Uterus (tissue), 4 donors: ENCODE measurements at places on chromosomes 7 and 10. TPM values are rescaled to one million over a fixed set of nuclear protein-coding genes. Genes with fewer than 3 reads are reported as not detected.

DNA sequence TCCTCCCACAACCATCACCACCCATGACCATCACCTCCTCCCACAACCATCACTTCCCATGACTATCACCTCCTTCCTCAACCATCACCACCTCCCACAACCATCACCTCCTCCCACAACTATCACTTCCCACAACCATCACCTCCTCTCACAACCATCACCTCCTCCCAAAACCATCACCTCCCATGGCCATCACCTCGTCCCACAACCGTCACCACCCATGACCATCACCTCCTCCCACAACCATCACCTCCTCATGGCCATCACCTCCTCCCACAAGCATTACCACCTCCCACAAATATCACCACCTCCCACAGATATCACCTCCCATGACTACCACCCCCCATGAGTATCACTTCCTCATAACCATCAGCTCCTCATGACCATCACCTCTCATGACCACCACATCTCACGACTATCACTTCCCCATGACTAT, 52.2 kb downstream of the PDGFA start:
- DNase-seq: peak; percentile 2

GRCh38 chr10:87866412-87866974, 3.1 kb downstream of the PTEN start:
- DNase-seq: no peak

The TLX1 gene
- not detected for total RNA-seq

- DNase-seq: no peak
Observed at GRCh38 chr10:26690731-26691475, 6.6 kb upstream of the PDSS1 start.

DNA sequence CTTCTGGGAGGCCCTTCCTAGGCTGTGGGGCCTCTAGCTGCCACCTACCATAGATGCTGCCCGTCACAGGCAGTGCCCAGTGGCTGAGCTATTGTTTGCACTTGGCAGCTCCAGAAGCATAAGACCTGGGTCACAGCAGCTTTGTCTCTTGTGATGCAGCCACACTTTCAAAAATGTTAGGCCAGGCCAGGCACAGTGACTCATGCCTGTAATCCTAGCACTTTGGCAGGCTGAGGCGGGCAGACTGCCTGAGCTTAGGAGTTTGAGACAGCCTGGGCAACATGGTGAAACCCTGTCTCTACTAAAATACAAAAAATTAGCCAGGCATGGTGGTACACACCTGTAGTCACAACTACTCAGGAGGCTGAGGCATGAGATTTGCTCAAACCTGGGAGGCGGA, 9.5 kb upstream of the KAZALD1 start:
- DNase-seq: no peak

DNA sequence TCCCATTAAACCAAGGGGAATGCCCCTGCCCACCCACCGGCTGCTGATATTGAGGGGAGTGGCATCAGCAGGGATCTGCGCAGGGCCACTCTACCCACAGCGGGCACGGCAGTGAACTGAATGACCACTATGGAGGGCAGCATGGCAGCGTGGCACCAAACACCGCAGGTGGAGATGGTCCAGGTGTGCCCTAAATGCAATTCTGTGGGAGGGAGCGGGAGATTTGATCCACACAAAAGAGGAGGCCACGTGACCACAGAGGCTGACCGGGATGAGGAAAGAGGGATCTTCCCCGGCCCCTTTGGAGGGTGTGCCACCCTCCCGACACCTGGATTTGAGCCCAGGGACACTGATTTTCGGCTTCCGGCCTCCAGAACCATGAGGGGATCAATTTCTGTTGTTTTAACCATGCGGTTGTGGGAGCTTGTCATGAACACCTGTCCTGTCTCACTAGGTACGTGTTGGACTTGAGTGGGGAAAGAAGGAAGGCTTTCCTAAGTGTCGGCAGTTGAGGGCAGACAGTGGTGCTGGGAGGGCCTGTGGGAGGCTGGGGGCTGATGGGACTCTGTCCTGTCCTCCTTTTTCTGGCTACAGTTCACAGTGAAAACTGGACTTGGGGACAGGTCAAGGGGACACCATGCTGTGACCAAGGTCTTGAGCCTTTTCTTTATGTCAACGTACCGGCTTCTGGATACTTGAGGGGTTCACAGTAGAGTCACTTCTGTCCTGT, 66.1 kb downstream of the CFAP46 start:
- DNase-seq: no peak

The ZNF862 gene
- 39.4 TPM for total RNA-seq

DNA sequence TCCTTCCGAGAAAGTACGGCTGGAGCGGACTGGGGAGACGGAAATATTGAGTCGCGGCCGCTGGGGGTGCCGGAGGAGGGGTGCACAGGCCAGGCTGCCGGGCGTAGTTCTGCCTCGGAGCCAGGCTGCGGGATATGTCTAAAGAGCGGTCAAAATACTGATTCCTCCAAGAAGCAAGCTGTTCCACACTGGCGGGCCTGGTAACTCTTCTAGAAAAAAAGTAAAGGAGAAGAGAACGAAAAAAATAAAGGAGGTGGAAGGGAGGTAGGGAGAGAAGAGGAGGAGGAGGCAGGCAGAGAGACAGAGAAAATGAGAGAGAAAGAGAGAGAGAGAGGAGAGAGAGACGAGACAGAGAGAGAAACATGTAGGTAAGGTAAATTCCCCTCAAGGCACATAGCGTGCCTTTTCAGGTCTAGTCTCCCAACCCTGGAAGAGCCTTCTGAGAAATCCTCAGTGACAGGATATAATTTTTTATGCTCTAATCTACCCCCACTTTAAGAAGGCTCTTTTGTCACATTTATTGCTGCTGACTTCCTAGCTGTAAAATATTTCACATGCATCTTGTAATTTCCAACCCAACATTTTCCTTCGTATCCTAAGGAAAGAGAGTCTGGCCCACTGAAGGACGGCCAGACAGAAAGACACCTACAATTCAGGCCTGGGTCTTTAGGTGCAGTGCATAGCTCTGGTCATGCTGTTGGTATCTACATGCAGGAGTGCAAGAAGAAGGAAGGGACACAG, 5.7 kb downstream of the DLX5 start:
- no peak for DNase-seq

GRCh38 chr10:130958003-130958402, 353.5 kb downstream of the TCERG1L start:
- no peak for DNase-seq

- DNase-seq: no peak
Observed at GRCh38 chr10:103715430-103715829, 139.9 kb downstream of the SH3PXD2A start.

The CHN2 gene
- total RNA-seq: 15.4 TPM

The ASIC3 gene
- 16.8 TPM for total RNA-seq

- DNase-seq: no peak
Observed at GRCh38 chr7:111873963-111874690, 311.8 kb upstream of the IMMP2L start.

GRCh38 chr7:20595971-20596370, 19.5 kb upstream of the ABCB5 start:
- DNase-seq: no peak

GRCh38 chr7:107170051-107170915, 1.5 kb downstream of the HBP1 start:
- no peak for DNase-seq

DNA sequence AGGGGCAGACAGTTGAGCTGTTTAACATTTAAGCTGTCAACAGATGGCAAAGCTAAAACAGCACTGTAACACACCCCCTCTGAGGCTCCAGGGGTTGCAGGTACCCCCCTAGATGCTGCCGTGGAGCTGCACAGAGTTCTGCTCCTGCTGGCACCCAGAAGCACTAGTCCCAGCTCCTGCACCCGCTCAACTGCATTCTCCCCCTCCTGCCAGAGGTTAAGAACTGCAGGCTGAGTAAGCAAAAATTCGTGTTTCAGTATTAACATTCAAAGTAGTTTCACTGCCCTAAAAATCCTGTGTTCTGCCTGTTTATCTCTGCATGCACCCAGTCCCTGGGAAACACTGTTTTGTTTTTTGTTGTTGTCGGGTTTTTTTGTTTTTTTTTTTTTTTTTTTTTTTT, 790.8 kb upstream of the KCND2 start:
- DNase-seq: no peak

GRCh38 chr7:485188-486081, 34.2 kb downstream of the PDGFA start:
- DNase-seq: no peak

- DNase-seq: no peak
Observed at GRCh38 chr7:75916259-75916658, 1.3 kb downstream of the POR start.

The MRC1 gene
- total RNA-seq: 14.9 TPM

The SEMA3A gene
- 88.9 TPM for total RNA-seq

DNA sequence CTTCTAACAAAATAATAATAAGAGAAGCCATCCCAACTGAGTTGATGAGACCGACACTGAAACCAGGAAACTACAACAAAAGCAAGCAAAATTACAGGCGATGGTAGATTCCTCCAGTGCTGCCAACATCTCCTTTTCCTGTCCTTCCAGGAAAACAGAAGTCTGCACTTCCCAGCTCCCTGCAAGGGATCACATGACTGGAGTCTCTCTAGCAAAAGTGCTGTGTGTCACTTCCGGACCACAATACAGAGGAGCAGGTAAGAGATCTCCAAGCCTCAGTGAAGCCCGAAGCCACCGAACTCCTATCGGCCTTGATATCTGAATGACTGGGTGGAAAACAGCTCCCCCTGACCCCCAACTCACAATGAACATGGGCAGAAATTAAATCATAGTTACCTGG, 63.2 kb downstream of the SMURF1 start:
- DNase-seq: no peak

GRCh38 chr10:61286686-61287085, 166.5 kb downstream of the TMEM26 start:
- no peak for DNase-seq

DNA sequence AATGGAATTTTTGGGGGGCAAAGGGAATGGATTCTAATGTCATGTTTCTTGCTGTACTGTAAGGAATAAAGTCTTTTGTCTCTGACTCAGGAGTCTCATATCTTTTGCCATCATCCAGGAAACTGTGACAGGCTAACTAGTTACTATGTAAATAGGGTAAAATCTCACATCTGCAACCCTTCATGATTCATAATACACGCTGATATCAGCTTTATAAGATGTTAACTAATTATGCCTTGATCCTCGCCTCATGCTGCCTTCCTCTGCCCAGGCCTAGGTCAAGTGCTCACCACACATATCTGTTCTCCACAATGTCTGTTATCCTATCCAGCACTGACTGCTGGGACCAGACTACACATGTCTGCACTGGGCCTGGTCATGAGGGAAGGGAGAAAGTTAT, 81.3 kb upstream of the CXCL12 start:
- DNase-seq: no peak

DNA sequence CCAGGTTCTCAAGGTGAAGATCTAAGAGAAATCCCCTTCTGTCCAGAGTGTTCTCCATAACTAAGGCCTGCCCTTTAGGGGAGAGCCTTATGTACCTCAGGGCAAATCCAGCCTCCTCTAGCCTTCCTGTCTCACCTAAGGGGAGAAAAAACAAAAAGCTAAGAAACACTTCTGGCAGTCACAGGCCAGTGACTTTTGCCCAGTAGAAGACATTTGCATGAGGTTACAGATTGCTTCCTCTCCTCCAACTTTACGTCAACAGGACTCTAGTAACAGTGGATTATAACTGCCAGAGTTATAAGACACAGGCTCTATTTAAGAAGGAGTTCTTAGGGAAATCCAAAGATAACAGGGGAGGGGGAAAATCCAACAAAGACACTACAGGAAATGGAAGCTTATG, 15.9 kb upstream of the FAM241B start:
- no peak for DNase-seq

DNA sequence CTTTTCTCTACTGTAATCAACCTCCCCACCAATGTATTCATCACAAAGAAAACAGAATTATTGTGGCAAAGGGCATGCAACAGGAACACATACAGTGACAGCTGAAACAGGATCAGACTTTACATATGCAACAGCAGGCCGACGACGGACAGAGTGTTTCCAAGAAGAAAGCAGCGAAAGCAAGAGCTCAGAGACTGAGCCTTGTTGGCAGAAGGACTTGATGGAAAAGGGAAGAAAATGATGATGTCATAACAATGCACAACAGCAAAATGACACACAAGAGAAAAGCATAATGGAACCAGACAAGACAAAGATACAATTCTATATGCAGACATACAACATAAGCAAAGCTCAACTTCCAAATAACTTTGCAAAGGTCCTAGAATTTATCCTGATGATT, 106.5 kb downstream of the ARHGAP12 start:
- no peak for DNase-seq

The SMKR1 gene
- total RNA-seq: 1.7 TPM
